ENCODE measurements at places on chromosomes 3 and 15. TPM values are rescaled to one million over a fixed set of nuclear protein-coding genes. Genes with fewer than 3 reads are reported as not detected.

The NR1I2 gene
- 121 TPM for total RNA-seq

The SLC51B gene
- 2.1 TPM for total RNA-seq

The APEH gene
- total RNA-seq, result 94.1 TPM

The TP63 gene
- 0.08 TPM for total RNA-seq

The PLD1 gene
- total RNA-seq, result 31.5 TPM

The LDHAL6B gene
- not detected for total RNA-seq

The ALG1L2 gene
- total RNA-seq, result not detected

The ADAMTS17 gene
- total RNA-seq, result 46.9 TPM

The GASK1A gene
- total RNA-seq, result 0.79 TPM

The GOLGA8Q gene
- 0.47 TPM for total RNA-seq

The THAP10 gene
- 0.70 TPM for total RNA-seq

The LRRC2 gene
- total RNA-seq, result 6.6 TPM

The TEX55 gene
- not detected for total RNA-seq

The REC114 gene
- not detected for total RNA-seq

The CLDN16 gene
- 0.75 TPM for total RNA-seq

The TRAT1 gene
- 0.67 TPM for total RNA-seq

The IL17RD gene
- total RNA-seq, result 0.67 TPM

The STAC gene
- 0.50 TPM for total RNA-seq

The CTXND1 gene
- 3.1 TPM for total RNA-seq

The ADGRG7 gene
- total RNA-seq, result 65.5 TPM

The SAMMSON gene
- total RNA-seq, result not detected

The CD96 gene
- total RNA-seq, result 2.7 TPM

The FETUB gene
- total RNA-seq, result 3.1 TPM

The MED12L gene
- 2.1 TPM for total RNA-seq

The SLC12A1 gene
- 0.42 TPM for total RNA-seq

The PRTG gene
- total RNA-seq, result 2.4 TPM
